ENCODE measurements at places on chromosomes 1 and 21.

GRCh38 chr1:241237873-241238272 is 119.1 kb downstream of the RGS7 start:
- no peak for DNase-seq

GRCh38 chr1:29825941-29826415 is 589.7 kb downstream of the PTPRU start:
- no peak for DNase-seq

DNA sequence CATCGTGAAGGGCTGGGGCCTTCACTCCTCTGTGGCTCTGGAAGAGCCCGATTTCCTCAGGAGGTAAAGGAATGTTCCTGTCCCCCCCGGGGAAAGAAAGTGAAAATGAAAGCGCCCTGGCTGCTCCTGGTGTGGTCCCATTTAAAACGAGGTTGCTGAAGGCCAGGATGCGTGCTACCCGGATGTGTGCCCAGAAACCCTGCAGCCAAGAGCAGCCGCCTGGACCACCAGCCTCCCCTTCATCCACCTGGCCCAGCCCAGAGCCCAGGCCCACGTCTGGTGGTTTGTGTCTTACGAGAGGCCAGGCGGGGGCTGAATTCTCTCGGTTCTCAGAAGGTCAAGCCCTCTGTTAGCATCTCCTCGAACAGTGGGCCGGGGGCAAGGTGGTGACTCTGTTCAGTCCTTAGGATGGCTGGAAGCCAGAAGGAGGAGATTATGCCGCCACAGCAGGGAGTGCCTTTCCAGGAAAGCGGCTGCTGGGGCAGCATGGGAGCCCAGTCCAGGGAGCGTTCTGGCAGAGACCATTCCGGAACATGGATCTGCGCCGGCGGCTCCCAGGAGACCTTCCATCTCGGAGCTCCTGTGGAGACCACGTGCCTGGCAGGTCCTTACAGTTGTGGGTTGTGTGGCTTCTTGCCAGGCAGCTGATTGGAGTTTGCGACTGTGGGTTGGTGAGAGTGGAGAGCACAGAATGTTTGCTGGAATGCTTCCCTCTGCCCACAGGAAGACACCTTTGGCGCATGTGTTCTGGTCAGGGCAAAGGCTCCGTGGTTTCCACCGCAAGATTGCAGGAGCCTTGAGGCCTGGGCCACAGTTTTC is 1.4 kb downstream of the GUK1 start:
- peak; percentile 25 for DNase-seq

DNA sequence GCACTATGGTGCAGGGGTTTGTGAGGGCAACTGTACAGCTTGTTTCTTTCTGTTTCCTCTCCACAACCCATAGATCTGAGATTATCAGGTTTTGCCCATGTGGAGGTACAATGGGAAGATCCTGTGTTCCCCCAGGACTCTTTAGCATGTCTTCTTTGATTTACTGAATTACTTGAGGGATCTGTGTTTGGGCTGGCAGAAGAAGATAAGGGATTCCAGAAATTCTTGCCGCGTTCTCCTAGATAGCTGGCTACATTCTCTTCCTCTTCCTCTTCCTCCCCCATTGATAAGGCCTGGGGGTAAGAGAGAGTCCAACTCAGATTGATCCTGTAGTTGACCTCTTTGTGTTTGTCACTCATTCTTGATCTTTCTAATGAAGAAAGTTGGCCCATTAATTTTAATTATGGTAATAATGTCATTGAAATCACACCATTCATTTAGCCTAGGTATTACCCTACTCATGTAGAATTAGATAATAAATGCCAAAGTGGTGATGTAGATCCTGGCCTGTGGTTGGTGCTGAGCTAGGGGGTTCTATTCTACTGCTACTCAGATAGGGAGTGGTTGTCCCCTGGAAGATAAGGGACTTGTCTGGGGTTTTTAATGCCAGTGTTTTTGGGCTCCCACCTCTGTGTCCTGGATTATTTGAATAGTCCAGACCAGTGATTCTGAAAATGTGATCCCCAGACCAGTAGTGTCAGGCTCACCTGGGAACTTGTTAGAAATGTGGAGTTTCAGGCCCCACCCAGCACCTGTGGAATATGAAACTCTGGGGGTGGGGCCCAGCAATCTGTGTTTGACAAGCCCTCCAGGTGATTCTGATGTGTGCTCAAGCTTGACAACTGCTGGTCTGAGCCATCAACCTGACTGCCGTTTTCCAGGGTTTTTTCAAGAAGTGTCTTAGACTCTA is 122.2 kb downstream of the NOS1AP start:
- no peak for DNase-seq

DNA sequence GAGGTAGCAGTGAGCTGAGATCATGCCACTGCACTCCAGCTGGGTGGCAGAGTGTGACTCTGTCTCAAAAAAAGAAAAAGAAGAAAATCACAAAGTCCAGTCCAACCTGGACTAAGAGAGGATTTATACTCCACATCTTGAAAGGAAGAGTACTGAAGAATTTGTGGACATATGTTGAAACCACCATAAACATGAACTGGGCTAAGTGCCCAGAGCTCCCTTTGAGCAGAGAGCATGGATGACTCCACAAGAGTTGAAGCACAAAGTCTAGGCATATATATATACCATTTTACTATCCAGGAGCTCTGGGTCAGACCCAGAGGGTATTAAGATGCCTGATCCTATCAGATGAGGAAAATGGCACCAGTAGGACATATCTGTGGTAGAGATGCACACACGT is 86.6 kb downstream of the OMA1 start:
- no peak for DNase-seq

- DNase-seq: no peak
Measured at GRCh38 chr1:65163201-65163805, 15.3 kb downstream of the AK4 start.

- no peak for DNase-seq
Measured at GRCh38 chr1:38246955-38247952, 200.7 kb upstream of the POU3F1 start.

DNA sequence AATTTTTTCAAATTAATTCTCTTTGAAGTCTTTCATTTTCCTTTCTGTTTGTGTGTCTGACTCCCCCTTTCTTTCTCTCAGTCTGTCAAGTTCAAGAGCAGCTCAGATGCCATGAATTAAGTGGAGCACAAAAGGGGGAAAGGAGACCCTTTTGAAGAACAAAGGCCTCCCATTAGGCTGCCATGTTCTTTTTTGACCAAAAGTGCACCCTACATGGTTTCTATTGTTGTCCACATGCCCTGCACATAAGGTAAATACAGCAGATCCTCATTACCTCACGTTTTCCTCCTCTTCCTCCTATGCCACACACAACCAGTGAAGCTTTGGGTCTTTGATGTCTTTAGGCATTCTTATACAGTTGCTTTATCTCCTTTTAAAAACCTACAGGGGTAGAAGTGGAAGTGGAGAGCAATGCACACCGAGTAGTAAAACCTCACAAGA is 47.7 kb downstream of the POU2F1 start:
- no peak for DNase-seq

DNA sequence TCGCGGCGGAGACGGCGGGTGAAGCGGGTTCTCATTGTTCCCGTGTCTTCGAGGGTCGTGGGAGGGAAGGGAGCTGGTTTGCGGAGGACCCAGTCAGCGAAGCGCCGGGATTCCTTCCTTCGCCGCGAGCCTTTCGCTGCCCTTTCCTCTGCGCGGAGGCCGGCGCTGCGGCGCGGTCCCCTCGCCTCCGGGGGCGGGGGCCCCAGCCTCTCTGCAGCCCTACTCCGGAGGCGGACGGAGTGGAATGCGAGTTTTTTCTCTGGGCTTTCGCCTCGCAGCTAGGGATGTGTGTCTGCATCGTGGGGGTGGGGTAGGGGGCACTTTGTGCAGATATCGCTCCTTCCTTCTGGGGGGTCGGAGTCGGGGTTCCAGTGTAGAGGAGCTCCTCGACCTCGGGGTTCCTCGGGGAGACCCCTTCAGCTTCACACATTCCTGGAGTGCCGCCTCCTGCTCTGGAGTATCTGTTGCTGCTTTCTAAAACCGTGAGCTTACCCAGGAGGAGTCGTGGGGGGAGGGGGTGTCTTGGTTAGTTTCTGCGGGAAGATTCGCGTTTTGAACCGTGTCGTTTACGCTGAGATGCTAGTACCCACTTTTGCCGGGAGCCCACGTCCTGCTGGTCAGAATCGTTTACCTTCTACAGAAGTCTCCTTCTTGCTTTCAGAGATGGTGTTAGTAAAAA is 595 bp downstream of the RNF2 start:
- peak; percentile 3 for DNase-seq

DNA sequence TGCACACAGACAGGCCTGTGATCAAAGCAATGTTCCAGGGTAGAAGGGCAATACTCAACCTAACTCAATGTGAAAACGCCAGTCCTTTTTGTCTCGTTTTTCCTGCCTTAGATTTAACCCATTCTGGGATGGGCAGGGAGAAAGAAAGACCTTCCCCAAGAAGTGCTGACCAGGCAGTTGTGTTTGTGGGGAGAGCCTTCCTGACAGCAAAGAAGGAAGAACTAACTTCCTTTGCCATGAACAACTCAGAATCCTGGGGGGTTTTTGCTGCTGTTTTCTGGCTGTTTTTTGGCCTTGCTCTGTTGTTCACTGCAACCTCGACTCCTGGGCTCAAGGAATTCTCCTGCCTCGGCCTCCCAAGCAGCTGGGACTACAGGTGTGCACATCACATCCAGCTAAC is 112.0 kb upstream of the RAB4A start:
- no peak for DNase-seq

- no peak for DNase-seq
Measured at GRCh38 chr1:62299426-62300200, 19.6 kb downstream of the KANK4 start.

GRCh38 chr1:27873671-27874384 is 1.5 kb downstream of the THEMIS2 start:
- no peak for DNase-seq

- DNase-seq: peak; percentile 74
Measured at GRCh38 chr1:54407404-54408146, 1.4 kb upstream of the SSBP3 start.

DNA sequence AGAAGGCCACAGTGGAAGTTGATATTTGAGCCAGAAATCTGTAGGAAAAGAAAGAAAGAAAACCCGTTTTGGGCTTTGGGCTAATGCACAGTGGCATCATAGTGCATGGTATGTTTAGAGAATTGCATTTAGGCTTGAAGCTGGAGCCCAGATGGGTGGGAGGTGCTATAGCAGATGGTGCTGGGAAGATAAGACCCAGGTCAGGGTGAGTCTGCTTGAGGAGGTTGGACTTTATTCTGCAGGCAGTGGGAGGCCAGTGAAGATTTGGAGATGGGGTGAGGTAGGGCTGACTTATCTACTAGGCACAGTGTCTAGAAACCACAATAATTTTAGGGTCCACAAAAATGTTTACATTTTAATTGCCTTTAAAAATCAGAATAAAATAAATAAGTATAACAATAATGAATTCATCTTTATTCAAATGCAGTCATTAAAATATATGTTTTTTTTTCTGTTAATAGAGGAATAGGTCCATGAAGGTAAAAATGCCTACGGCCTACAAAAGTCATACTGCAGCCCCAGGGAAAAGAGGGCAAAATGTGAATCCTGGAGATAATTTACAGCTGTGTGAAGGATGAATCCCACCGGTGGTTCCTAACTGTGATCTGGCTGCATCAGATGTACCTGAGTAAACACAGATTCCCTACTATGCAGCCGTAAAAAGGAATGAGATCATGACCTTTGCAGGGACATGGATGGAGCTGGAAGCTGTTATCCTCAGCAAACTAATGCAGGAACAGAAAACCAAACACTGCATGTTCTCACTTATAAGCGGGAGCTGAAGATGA is 8.7 kb downstream of the DNAJC6 start:
- no peak for DNase-seq

DNA sequence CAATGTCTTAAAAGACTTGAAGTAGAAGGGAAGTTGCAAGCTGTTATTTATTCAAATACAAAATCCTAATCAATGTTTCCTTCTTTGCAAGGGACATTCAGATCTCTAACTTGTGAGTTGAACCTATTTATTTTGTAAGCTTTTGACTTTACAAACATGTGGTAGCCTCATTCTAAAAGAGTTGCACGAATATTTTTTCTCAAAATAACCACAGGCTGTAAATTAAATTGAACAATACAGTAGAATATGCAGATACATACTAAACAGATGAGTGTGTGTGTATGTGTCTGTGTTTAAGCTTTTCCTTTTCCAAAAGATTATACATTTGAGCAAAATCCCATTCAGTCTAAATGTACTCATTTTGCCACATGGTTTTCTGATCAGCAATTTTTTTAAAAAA is 4.8 kb upstream of the DYNLT5 start:
- DNase-seq: no peak

GRCh38 chr1:71054791-71055190 is 7.2 kb upstream of the PTGER3 start:
- DNase-seq: no peak

DNA sequence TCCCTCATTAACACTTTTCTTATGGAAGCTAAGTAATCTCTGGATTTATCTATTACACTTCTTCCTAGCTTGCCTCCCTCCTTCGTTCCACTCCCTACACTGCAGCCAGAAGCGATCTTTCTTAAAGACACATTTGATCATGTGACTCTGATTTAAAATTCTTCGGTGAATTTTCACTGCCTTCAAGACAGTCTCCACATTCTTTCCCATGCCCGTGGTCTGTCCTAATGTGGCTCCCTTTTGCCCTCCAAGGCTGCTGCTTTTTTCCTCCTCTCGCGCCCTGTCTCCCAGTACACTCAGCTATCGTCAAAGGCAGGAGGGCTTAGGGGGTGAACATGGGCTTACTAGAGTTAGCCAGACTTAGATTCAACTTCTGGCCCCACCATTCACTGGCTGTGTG is 64.4 kb downstream of the SDCCAG8 start:
- DNase-seq: no peak

- no peak for DNase-seq
Measured at GRCh38 chr1:21220815-21221214, 44.1 kb upstream of the EIF4G3 start.

DNA sequence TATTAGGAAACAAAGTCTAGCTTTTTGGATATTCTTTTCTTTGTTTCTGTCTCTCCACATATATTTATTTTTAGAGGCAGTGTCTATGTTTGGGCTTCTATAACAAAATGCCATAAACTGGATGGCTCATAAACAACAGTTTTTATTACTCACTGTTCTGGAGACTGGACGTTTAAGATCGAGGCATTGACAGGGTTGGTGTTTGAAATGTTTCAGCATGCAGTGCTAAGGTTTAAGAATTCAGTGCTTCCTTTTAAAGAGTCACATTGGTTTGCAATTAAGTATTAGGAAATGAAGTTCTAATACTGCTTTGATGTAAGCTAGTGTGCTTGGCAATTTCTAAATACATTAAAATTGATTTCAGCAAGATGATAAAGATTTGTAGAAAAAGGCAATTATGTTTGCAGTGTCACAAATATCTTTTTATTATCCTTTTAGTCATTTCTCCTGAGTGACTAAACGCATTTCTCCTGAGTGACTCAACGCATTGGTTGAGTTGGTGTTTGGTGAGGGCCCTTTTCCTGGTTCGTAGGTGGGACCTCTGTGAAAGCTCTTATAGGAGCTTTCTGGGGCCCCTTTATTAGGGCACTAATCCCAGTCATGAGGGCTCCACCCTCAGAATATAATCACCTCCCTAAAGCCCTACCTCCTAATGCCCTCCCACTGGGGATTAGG is 317.0 kb downstream of the USP25 start:
- no peak for DNase-seq

All from T-helper 2 cell (primary cell).